WTC11 (cell line): ENCODE measurements at places on chromosomes 1 and 21. TPM values are rescaled to one million over a fixed set of nuclear protein-coding genes. Genes with fewer than 3 reads are reported as not detected.

Gene LUZP1
- total RNA-seq: 42.0 to 43.4 TPM (median 42.7 TPM) in 3 replicates

Gene WNT9A
- total RNA-seq: 1.1 to 1.5 TPM (median 1.3 TPM) in 3 replicates

Gene IRF2BP2
- 61.9 to 70.9 TPM (median 62.4 TPM) in 3 replicates for total RNA-seq

Gene TCHH
- total RNA-seq: 0.02 to 0.05 TPM (median 0.04 TPM) in 3 replicates

Gene KRTAP6-1
- not detected in 3 replicates for total RNA-seq

Gene KANK4
- total RNA-seq: 0.23 to 0.55 TPM (median 0.35 TPM) in 3 replicates

Gene ADGRL4
- 0.37 to 1.4 TPM (median 0.50 TPM) in 3 replicates for total RNA-seq

Gene SMIM1
- total RNA-seq: 10.2 to 11.1 TPM (median 10.3 TPM) in 3 replicates

Gene FTCD
- total RNA-seq: 6.1 to 9.6 TPM (median 9.5 TPM) in 3 replicates

Gene RNF2
- total RNA-seq: 37.3 to 47.8 TPM (median 45.2 TPM) in 3 replicates

Gene C4BPB
- 0.26 to 0.30 TPM in 2 of 3 replicates, not detected in the other for total RNA-seq

Gene NECAP2
- 29.8 to 33.9 TPM (median 30.4 TPM) in 3 replicates for total RNA-seq

Gene LCE1A
- not detected in 3 replicates for total RNA-seq

Gene MARK1
- 13.9 to 18.6 TPM (median 14.6 TPM) in 3 replicates for total RNA-seq

Gene HYI
- 23.2 to 24.5 TPM (median 24.2 TPM) in 3 replicates for total RNA-seq

Gene SPRR2B
- total RNA-seq: not detected in 3 replicates

Gene HSD17B7
- total RNA-seq: 25.0 to 32.9 TPM (median 30.6 TPM) in 3 replicates

Gene HSD11B1
- 0.41 TPM in 1 of 3 replicates, not detected in the others for total RNA-seq

Gene TSPAN1
- total RNA-seq: 0.50 to 0.69 TPM (median 0.57 TPM) in 3 replicates

Gene KRTAP10-1
- not detected in 3 replicates for total RNA-seq

Gene TFF2
- 0.33 TPM in 1 of 3 replicates, not detected in the others for total RNA-seq

Gene TFF1
- total RNA-seq: 0.53 to 0.98 TPM (median 0.81 TPM) in 3 replicates
